Fibroblast of the aortic adventitia (primary cell): ENCODE measurements at places on chromosomes 6 and 20. TPM values are rescaled to one million over a fixed set of nuclear protein-coding genes. Genes with fewer than 3 reads are reported as not detected.

Gene ASXL1
- total RNA-seq, result 57.4 and 85.9 TPM in 2 replicates

Gene EDN1
- total RNA-seq, result 2.3 and 7.4 TPM in 2 replicates

Gene E2F1
- total RNA-seq, result 0.74 and 23.7 TPM in 2 replicates

Gene BCAS1
- 0.09 and 2.3 TPM in 2 replicates for total RNA-seq

Gene ZC2HC1B
- total RNA-seq, result not detected in 2 replicates

Gene HSPA1L
- 1.4 and 2.4 TPM in 2 replicates for total RNA-seq

Gene ADGRB3
- total RNA-seq, result 0.33 and 1.4 TPM in 2 replicates

Gene MOG
- not detected in 2 replicates for total RNA-seq

Gene HS3ST5
- total RNA-seq, result 0.09 TPM in 1 of 2 replicates, not detected in the other

Gene TMEM14C
- total RNA-seq, result 46.4 and 156 TPM in 2 replicates

Gene SLC22A3
- total RNA-seq, result 0.72 and 1.5 TPM in 2 replicates

Gene C20orf202
- total RNA-seq, result 0.09 TPM in 1 of 2 replicates, not detected in the other

Gene ASIP
- total RNA-seq, result not detected in 2 replicates

Gene TMEM74B
- not detected in 2 replicates for total RNA-seq

Gene CCND3
- 25.8 and 28.1 TPM in 2 replicates for total RNA-seq

Gene LST1
- total RNA-seq, result not detected in 2 replicates

Gene FAM162B
- total RNA-seq, result 1.6 TPM in 1 of 2 replicates, not detected in the other

Gene PDYN
- not detected in 2 replicates for total RNA-seq

Gene STMND1
- total RNA-seq, result not detected in 2 replicates

Gene EPPIN
- total RNA-seq, result not detected in 2 replicates

Gene RUNX2
- 0.74 and 5.8 TPM in 2 replicates for total RNA-seq

Gene MUC21
- total RNA-seq, result not detected in 2 replicates

Gene VSX1
- not detected in 2 replicates for total RNA-seq

Gene SLC52A3
- total RNA-seq, result not detected in 2 replicates

Gene RSPO3
- total RNA-seq, result 2.5 and 7.9 TPM in 2 replicates

Gene SMOC2
- 0.09 TPM in 1 of 2 replicates, not detected in the other for total RNA-seq

Gene C6orf163
- total RNA-seq, result 3.9 and 5.2 TPM in 2 replicates

Gene SYNDIG1
- total RNA-seq, result 0.25 and 1.6 TPM in 2 replicates

Gene AKAP12
- total RNA-seq, result 196 and 349 TPM in 2 replicates

Gene BLOC1S5
- 5.7 and 23.0 TPM in 2 replicates for total RNA-seq

Gene VPS16
- 31.6 and 32.0 TPM in 2 replicates for total RNA-seq

Gene TIAM2
- 8.9 and 11.2 TPM in 2 replicates for total RNA-seq

Gene SLC4A11
- total RNA-seq, result 0.49 and 0.63 TPM in 2 replicates

Gene DPPA5
- not detected in 2 replicates for total RNA-seq

Gene CTAGE9
- not detected in 2 replicates for total RNA-seq

Gene FAM184A
- total RNA-seq, result 0.74 and 1.9 TPM in 2 replicates

Gene OOEP
- not detected in 2 replicates for total RNA-seq

Gene RAET1L
- total RNA-seq, result not detected in 2 replicates

Gene CLIC1
- total RNA-seq, result 174 and 576 TPM in 2 replicates

Gene TOX2
- 0.74 and 5.2 TPM in 2 replicates for total RNA-seq

Gene SLC17A2
- 0.09 TPM in 1 of 2 replicates, not detected in the other for total RNA-seq
